ENCODE measurements at places on chromosomes 16 and 17.
A peak's percentile ranks its signal among the peaks of the same experiment; 100 is the strongest.

GRCh38 chr17:80032614-80033171 is 3.0 kb downstream of the TBC1D16 start:
- no peak for DNase-seq

DNA sequence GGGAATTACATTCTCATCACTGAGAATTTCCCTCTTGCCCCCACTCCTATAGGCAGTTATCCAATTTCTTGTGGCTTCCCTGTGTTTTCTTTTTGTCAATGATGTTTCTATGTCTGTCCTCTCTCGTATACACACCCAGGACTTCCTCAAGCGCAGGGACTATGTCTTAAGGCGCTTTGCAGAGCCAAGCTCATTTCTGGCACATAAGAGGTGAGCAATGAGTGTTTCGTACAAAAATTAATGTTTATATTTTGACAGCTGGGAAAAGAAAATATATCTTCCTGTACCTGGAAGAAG is 947 bp downstream of the DDX42 start:
- no peak for DNase-seq

DNA sequence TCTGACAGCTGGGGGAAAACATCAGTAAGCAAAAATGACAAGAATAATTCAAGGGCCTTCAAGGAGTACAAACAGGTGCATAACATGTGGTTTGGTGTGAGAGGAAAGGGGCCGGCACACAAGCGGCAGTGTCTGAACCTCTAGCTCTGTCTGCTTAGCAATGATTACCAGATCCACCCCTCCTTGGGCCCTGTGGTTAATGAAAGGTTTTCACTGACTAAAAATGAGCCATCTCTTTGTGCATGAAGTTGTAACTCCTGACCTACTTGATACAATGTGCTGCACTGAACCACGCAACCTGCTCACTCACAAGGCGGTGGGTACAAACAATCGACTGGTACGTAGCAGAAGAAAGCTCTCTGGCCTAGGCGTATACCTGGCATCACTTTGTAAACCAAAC is 15.1 kb downstream of the FAM117A start:
- DNase-seq: peak; percentile 73

DNA sequence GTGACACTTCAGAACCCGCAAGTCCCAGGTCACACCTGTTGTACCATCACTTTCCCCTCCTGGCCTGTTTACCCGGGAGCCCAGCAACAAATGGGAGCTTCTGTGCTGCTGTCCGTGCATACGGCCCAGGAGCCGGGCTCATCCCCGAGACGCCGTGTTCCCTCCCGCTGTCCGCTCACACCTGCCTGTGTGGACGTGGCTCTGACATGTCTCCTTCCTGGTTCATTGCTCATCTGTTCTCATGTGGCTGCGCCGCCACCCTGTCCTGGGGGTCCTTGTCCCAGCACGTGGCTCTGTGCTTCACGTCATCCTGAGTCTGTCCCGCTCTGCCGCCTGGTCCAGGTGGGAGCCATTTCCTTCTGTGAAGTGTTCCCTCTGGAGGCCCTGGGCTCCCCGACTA is 37.9 kb downstream of the TBCD start:
- DNase-seq: no peak

GRCh38 chr16:55073830-55074229 is 143.2 kb downstream of the IRX5 start:
- DNase-seq: no peak

- no peak for DNase-seq
These were observed 81.1 kb downstream of the VPS35L start for GRCh38 chr16:19636436-19637267.

Data from CD4-positive, alpha-beta T cell treated with Interleukin-6 for 4 hours (primary cell).